HuH-7.5 (cell line): ENCODE measurements at places on chromosomes 2 and 18.

- DNase-seq: no peak
Observed at GRCh38 chr2:237896956-237897355, 37.5 kb downstream of the RAMP1 start.

DNA sequence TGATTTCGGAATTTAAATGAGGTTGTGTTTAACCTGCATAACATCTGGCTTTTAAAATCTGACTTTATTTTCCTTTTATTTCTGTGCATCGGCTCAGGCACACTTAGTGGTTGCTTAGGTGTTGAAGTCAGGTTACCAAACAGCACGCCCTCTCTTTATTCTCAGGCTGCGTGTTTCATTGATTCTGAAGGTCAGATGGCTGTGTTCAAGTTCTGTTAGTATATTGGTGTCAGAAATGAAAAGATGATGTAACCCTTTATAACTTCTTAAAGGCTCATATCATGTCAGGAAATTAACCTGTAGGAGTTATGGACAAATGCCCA is 246.5 kb downstream of the LDLRAD4 start:
- DNase-seq: no peak

DNA sequence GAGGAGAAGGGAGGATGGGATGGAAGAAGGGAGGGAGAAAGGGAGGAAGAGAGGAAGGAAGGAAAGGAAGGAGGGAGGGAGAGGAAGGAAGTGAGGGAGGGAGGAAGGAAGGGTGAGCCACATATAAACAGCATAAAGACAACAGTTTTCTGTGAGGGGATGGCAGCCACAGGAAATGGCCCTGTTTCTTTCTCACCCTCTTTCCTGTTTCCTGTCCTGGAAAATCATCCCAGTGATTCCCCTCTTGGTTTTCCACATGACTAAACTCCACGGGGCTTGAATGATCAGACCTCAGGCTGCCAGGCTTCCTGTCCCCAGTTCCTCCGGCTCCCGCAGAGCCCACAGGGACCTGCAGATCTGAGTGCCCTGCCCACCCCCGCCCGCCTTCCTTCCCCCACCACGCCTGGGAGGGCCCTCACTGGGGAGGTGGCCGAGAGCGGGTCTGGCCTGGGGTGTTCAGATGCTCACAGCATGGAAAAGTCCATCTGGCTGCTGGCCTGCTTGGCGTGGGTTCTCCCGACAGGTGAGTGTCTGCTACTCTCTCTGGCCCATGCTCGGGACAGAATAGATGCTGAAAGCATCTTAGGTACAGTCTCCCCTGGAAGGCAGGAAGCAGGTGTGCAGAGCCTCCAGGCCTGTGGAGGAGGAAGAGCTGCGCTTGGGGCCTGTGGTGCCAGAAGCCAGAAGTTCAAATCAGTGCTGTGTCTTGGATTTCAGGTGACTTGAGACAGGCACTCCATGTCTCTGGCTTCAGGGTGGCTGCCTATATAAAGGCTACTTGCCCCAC is at the start of gene SIGLEC15:
Gene SIGLEC15, plus strand, starts transcription at position 418 of the 787 bp plus-strand sequence. Its CDS starts 54 bp downstream, at position 472.
- DNase-seq: no peak

GRCh38 chr2:68857202-68857845 is 13.9 kb downstream of the BMP10 start:
- DNase-seq: no peak

GRCh38 chr2:180572346-180572745 is 408.1 kb upstream of the UBE2E3 start:
- no peak for DNase-seq
